ENCODE measurements at places on chromosomes 5 and 9.
A peak's percentile ranks its signal among the peaks of the same experiment; 100 is the strongest.

GRCh38 chr5:169534311-169534880 is 49.2 kb upstream of the SPDL1 start:
- DNase-seq = no peak

GRCh38 chr5:16493261-16493660 is 27.7 kb upstream of the ZNF622 start:
- no peak for DNase-seq

DNA sequence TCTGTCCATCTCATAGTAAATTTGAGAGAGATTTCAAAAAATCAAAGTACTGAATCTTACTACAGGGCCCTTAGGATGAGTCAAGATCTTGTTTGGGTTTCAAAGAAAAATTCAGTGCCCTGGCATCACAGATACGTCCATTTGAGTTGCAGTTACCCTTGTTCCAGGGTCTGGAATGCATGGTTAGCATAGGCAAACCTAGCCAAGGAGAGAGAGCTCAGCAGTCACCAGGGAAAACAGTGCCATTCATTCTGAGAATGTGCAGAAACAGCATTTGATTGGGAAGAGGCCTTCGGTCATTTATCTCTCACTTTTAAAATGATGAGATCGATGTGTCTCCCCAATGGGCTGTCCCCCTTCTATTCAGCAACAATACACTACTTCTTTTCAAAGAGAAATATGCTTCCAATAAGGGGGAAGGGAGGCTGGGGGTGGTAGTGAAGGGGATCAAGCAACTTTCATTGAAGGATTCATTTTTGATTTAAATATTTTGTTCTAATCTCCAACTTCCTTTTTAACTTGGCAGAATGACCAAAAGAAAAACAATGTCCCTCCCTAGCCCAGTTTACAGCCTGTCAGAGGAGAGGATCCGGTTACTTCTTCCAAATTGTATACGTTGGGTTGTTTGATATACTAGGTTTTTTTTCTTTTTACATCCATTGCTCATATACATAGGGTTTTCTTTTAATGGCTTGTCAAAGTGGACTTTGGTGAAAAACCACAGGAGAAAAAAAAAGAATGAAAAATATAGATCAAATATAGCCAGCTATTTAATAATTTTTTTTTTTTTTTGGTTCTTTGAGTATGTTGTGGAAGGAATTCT is 491.1 kb downstream of the CCDC171 start:
- DNase-seq = no peak

GRCh38 chr5:141608557-141608956 is 10.2 kb downstream of the DIAPH1 start:
- no peak for DNase-seq

DNA sequence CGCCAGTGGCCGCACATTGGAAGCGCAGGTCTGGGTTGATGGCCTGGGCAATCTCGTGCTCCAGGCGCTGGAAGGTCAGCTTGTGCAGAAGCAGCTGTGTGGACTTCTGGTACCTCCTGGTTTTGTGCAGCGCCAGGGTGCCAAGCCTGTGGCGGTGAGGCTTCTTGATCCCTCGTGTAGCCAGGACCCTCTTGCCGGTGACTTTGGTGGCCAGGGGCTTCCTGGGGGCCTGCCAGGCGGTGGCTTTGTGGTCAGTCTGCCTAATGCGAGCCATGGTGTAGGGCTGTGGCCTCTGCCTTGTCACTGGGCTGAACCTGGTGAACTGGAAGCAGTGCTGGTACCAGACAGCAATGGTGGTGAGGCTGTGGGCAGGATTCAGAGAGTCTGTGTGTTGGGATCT is 6.2 kb upstream of the TAF11L13 start:
- DNase-seq = no peak

DNA sequence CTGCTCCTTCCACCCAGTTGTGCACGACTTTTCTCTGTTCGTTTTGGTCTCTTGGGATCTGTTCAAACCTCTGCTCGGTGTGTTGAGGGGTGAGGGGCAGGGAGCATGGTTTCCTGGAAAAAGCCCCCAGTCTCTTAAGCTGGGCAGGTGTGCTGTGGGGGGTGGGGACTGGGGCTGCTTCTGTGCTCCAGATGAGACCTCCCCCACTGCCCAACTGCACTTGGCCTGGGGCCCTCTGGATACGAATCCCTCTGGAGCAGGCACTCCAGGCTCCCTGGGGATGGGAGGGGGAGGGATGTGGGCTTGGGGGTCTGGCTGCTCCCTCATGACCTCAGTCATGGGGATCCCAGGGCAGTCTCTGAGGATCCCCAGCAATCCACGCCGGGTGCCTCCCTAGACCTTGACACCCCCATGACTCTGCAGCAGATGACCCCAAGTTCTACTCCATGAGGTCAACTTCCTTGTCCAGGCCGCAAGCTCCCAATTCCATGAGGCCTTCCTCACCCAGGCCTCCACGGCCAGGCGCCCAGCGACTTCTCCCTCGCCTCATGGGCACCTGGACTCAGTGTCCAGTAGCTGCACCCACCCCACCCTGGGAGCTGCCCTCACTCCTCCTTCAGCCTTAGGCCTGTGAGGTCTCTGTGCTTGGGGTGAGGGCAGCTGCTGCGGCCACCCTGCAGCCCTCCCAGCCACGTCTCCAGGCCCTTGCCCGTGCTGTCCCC is 5.9 kb upstream of the AHRR start:
- no peak for DNase-seq

DNA sequence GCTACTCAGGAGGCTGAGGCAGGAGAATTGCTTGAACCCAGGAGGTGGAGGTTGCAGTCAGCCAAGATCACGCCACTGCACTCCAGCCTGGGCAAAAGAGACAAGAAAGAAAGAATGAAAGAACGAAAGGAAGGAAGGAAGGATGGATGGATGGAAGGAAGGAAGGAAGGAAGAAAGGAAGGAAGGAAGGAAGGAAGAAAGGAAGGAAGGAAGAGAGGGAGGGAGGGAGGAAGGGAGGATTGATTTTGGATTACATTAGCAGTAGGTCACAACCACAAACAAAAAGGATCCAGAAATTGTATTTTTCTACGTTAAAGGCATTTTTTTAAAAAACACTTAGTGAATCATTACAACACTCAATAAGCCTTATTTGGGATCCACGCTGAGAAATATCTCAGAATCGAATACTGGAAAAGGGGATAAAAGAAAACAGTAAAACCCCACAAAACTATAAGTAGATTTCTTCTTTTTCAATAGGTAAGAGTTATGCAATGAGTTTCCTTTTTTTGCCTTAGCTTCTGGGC is 136.9 kb upstream of the FREM1 start:
- no peak for DNase-seq

DNA sequence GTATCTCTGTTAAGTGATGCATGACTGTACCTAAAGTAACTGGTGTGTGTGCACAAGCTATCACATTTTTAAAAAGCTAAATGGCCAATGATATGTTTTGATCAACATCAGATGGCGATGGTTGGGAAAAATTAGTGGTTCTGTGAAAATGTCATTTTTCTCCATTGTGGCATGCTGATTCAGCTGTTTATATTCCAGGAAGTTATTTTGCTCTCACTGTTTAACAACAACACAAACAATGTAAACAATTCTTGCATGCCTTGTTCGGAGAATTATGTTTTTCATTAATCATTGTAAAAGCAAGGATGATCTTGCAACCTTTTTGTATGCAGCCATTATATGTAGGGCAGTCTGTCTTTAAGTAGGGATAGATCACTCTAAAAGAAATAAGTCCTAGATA is 106.1 kb upstream of the LHFPL2 start:
- DNase-seq = no peak

GRCh38 chr5:130720355-130720754 is 444.7 kb downstream of the HINT1 start:
- DNase-seq = peak; percentile 20

DNA sequence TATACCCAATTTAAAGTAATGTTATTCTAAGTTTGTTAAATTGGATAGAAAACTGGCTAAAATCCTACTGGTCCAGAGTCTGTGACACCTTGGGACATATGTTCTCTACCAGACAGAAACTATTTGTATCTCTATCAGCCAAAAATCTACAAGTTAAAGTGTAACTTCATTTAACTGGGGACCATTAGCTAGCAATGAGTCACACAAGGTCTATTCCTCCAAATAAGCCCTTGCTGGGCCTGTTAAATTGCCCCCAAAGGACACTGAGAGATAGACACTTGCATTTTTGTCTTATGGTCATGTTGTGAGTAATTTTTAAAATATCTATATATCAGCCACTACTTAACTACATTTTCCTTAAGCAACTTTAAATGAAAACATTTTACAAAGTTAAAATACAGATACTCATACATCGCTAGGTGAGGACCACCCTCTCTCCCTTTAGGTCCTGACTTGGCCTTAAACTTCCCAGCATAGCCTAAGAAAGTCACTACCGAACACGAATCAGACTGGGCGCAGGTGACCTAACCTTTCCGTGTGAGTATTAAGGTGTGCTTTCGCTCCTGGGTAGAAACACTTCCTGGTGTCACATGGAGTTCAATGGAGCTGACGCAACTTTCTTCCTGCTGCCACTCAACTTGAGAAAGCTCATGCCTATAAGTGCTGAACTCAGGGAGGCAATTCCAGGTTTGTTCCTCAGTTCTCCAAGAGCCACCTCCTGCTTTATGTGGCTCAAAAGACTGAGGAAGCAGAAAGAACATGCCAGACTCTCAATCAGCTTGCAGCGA is 249.1 kb downstream of the DIRAS2 start:
- no peak for DNase-seq

GRCh38 chr9:124128568-124129166 is 117.1 kb downstream of the LHX2 start:
- no peak for DNase-seq

- no peak for DNase-seq
Observed at GRCh38 chr9:102911185-102911584, 83.9 kb upstream of the CYLC2 start.

- peak; percentile 55 for DNase-seq
Observed at GRCh38 chr5:150278916-150279315, 10.7 kb downstream of the CAMK2A start.

DNA sequence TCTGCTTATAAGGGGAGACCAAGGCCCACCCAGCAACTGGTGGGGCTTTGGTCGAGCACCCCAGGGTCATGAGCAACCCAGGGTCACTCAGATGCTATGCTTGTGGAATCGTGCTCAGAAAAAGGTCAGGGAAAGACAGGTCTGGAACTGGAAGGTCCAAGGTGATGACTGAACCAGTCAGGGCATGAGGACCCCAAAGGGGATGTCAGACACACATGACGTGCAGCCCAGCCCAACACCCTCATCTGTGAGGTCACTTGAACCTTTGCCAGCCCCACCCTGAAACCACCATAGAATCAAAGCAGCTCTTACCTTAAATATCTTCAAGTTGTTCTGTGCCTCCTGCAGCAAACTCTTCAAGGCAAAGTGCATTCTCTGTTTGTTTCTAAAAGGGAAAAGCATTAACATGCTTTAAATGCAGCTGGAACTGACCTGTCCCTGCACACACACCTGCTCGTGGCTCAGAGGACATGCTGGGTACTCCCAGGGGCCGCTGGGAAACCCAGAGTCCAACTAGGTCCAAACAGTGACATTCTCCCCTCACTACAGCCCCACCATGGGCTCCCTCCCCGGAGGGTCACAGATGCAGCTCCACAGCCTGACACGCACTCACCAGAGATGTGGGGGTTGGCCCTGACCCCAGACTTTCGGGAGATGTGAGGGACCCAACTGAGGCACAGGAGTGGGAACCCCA is 29.4 kb downstream of the IPPK start:
- no peak for DNase-seq

- no peak for DNase-seq
Observed at GRCh38 chr5:123208668-123209501, 119.8 kb downstream of the PRDM6 start.

DNA sequence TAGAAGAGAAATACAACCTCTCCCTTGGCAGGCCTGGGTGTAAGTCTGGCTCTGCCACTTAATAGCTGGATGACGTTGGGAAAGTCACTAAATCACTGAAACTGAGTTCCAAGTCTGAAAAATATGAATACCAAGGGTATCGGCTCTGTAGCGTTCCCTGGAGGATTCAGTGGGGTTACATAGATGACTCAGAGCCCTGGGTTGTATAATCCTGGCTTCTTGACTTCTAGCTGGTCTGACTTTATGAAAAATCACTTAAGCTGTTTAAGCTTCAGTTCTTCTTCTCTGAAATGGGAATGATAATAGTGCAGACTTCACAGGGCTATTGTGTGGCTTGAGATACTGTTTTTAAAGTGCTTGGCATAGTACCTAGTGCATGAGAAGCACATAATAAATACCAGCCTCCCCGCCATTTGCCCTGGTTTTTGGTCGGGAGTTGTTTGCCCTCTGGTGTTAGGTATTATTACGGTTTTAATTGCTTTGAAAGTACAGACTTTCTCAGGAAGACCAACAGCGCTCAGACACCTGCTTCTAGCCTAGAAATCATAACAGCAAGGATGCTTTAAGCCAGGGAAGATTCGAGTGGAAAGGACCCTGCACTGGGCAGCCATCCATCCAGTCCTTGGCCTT is 43.0 kb downstream of the CYFIP2 start:
- DNase-seq = peak; percentile 14

- no peak for DNase-seq
Observed at GRCh38 chr5:83751201-83751600, 30.5 kb upstream of the HAPLN1 start.

DNA sequence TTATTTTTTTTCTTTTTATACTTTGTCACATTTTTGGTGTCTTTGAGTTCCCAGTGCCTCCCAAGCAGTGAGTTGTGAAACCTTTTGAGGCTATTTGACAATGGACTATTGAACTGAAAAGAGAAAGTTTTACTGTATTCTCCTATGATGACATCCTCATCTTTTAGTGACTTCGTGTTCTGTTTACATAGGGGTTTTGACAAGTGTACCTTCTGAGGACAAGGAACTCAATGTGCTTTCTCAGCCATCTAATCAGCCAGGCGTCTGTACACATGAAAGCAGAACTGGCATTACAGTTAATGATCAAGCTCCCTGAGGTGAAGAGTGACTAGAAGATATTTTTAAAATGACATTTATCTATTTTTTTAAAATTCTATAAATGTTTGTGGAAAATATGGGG is 175.5 kb downstream of the ANXA1 start:
- DNase-seq = no peak

DNA sequence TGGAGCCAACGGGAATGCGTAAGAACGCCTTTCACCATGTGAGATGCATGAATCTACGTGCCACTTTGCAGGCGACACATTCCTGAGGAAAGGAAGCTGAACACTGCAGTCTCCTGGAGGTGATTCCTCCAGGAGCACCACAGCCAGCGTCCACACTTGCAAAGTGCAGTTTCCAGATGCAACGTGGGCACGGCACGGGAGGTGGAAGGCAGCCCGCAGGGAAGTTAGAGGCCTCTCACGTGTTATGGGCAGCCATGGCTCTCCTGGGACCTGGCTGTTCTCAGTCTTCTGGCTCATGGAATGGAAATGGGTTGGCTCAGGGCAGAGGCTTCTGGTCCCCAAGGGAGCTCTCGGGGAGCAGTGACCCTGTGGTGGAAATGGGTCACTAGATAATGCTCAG is 381.0 kb upstream of the IRX4 start:
- DNase-seq = no peak
